ENCODE measurements at places on chromosomes 7 and 10. TPM values are rescaled to one million over a fixed set of nuclear protein-coding genes. Genes with fewer than 3 reads are reported as not detected.

DNA sequence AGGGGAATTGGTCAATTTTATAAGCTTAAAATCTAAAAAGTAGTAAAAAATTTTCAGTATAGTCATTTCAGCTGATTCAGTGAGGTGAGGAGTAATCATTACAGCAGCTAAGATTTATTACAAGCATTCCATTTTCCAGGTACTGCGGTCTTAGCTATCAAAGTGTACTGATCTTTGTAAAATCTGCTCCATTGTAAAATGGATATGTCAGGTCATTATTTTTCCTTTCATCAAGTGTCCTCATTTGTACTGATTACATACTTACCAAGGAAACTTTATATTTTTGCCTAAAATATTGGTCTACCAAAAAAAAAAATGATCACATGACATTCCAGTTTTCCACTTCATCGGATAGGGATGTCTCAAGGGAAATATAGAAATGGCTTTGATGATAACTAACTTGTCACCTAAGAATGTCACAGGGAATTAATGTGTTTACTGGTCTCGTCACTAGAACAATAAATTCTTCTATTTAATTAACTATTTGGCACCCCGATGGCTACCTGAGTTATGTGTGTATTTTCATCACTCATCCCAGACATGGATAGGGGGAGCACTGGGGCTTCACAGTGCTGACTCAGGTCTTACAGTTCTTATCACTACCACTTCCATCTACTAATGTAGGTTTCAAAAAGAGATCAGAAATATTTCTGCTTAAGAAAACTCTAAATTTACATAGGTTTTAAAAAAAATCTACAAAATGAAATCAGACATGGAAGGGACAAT is 948.4 kb downstream of the PCDH15 start:
- no peaks in the 10 kb centered on the region for H3K36me3 ChIP-seq
- no peaks in the 10 kb centered on the region for H3K27me3 ChIP-seq
- DNase-seq: no peak

DNA sequence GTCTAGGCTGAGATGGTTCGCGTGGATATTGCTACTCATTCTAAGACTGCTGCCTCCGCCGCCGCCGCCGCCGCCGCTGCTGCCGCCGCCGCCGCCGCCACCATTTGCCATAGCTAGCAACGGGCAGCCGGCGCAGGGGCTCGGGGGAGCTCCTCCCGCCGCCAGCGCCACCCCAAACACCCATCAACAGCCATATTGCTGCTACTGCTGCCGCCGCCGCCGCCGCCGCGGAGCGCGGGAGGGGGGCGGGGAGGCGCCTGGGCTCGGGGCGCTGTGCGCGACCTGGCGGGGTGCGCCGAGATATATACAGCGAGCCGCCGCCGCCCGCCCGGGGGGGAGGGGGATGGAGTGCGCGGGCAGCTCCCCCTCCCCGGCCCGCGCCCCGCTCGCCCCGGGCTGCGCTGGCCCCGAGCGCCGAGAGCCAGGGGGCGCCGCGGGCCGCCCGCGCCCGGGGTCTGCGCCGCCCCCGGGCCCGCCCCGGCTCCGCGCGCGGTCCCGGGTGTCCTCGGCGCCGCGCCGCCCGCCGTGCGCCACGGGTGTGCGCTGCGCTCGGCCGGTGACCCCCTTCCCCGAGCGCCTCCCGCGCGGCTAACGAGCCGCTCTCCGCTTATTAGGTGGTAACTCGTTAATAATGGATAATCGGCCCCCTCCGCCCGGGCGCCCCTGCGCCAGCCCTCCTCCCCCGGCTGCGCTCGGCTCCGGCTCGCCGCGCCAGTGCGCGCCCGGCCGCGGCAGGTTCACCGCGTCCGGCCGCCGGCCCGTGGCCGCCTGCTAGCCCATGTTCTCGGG is at the start of gene KCNMA1:
Gene KCNMA1, minus strand, starts transcription at position 277 of the 789 bp plus-strand sequence.
- peak; percentile 86 for DNase-seq
- H3K36me3 ChIP-seq: no peaks in the 10 kb centered on the region
- no peak within 1 kb of the TSS for H3K27ac ChIP-seq
- H3K27me3 ChIP-seq: no peaks in the 10 kb centered on the region
- peak within 1 kb of the TSS; percentile 81 for H3K4me3 ChIP-seq

- H3K27ac ChIP-seq: no peak overlapping the region
- no peak for DNase-seq
- H3K4me1 ChIP-seq: no peaks in the 10 kb centered on the region
Observed at GRCh38 chr7:16839646-16840045, 34.8 kb upstream of the AGR2 start.

DRGX gene
- 0.11 TPM for polyA plus RNA-seq

ACTA2 gene
- 130 TPM for polyA plus RNA-seq

DNA sequence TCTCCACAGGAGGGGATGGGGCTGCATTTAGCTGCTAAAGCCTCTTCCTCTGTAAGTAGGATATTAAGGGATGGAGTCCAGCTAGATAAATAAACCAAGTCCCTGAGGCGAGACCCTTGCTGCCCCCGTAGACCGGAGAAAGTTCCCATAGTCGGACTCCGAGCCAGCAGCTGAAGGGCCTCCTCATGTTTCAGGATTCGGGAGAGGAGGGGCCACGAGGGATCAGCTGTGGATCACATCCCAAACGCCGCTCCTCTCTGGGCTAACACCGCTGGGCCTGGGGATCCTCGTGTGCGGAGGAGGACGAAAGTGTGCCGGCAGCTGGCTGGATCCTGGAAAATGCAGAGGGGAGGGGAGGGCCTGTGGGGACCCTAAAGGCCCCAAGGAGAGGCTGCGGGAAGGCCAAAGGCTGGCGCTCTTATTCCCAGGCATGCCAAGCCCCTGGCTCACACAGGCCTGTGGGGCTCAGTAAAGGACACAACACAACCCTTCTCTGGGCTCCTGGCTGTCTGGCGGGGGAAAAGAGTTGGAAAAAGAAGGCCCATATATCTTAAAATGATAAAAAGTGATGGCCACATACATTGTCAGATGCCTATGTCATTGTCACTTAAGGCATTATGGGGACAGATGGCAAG is 82.5 kb upstream of the TMEM72 start:
- H3K36me3 ChIP-seq: no peaks in the 10 kb centered on the region
- no peak for DNase-seq
- H3K27ac ChIP-seq: no peak overlapping the region
- no peaks in the 10 kb centered on the region for H3K27me3 ChIP-seq
- peaks cover 7% of the 10 kb centered on the region for H3K4me1 ChIP-seq

- H3K27me3 ChIP-seq: no peaks in the 10 kb centered on the region
- peak overlapping the region; percentile 74 for H3K27ac ChIP-seq
- no peak for DNase-seq
Observed at GRCh38 chr7:40595129-40595528, 460.3 kb downstream of the SUGCT start.

ANKRD30A gene
- not detected for polyA plus RNA-seq

GRCh38 chr7:33845991-33846509 is 59.3 kb upstream of the BMPER start:
- H3K4me3 ChIP-seq: no peak overlapping the region
- no peak for DNase-seq
- H3K27me3 ChIP-seq: no peaks in the 10 kb centered on the region
- no peaks in the 10 kb centered on the region for H3K36me3 ChIP-seq

GRCh38 chr7:94941844-94942632 is 34.6 kb downstream of the PPP1R9A start:
- H3K27ac ChIP-seq: no peak overlapping the region
- no peaks in the 10 kb centered on the region for H3K27me3 ChIP-seq
- H3K4me3 ChIP-seq: no peak overlapping the region
- H3K4me1 ChIP-seq: no peaks in the 10 kb centered on the region

CPA5 gene
- polyA plus RNA-seq: 1.3 TPM

SLC13A1 gene
- not detected for polyA plus RNA-seq

GRCh38 chr10:16894821-16895220 is 77.6 kb upstream of the RSU1 start:
- no peaks in the 10 kb centered on the region for H3K27me3 ChIP-seq
- H3K36me3 ChIP-seq: no peaks in the 10 kb centered on the region
- H3K27ac ChIP-seq: no peak overlapping the region
- DNase-seq: no peak
- peaks cover 4% of the 10 kb centered on the region for H3K4me1 ChIP-seq

PNLIP gene
- not detected for polyA plus RNA-seq

C10orf53 gene
- polyA plus RNA-seq: not detected

- peaks cover 23% of the 10 kb centered on the region for H3K4me1 ChIP-seq
- no peak overlapping the region for H3K27ac ChIP-seq
- no peak for DNase-seq
- no peak overlapping the region for H3K4me3 ChIP-seq
- H3K36me3 ChIP-seq: no peaks in the 10 kb centered on the region
- H3K27me3 ChIP-seq: no peaks in the 10 kb centered on the region
Observed at GRCh38 chr10:76435157-76435556, 1003.7 kb downstream of the LRMDA start.

SPOCK2 gene
- polyA plus RNA-seq: 0.18 TPM

C10orf67 gene
- 1.1 TPM for polyA plus RNA-seq

MOSPD3 gene
- polyA plus RNA-seq: 30.0 TPM

- H3K27me3 ChIP-seq: no peaks in the 10 kb centered on the region
- H3K4me1 ChIP-seq: no peaks in the 10 kb centered on the region
- H3K36me3 ChIP-seq: no peaks in the 10 kb centered on the region
- no peak overlapping the region for H3K4me3 ChIP-seq
Observed at GRCh38 chr7:70926666-70927065, 205.3 kb upstream of the GALNT17 start.

COBL gene
- not detected for polyA plus RNA-seq

DNA sequence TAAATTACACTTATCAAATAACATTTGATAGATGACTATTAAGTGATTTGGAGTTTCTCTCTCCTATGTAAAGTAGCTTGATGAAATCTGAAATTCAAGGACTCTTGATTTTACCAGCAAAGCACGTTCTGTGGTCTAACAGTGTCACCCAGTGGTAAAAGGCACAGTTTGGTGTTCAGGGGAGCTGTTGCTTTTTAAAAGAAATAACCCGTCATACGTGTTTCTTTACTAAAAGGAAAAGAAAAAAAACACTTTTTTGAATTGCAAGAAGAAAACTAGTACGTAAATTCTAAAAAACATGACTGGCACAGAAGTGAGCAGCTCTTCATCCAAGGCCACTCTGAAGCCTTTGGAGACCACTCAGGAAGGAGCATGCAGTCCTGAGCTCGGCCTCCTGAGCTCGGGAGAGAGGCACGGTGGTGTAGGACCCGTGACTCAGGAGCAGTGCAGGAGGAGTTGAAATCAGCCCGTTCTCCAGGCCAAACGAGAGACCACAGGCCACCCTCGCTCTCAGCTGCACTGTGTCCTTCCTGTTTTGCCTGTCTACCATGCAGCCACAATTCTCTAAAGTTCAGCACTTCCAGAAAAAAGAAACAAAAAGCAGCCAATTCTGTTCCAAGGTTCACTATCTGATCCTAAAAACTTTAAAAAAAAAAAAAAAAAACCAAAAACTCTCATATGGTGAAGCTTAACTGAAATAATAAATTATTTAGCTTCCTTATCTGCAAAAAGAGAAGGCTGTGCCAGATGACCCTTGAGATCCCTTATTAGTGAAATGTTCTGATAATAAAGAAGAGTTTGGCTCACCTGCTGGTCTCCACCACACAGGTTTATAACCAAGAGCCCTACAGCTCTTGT is 212.6 kb upstream of the FRMD4A start:
- H3K4me1 ChIP-seq: no peaks in the 10 kb centered on the region
- H3K36me3 ChIP-seq: no peaks in the 10 kb centered on the region
- H3K27me3 ChIP-seq: no peaks in the 10 kb centered on the region
- no peak for DNase-seq

PARG gene
- 12.1 TPM for polyA plus RNA-seq

DNA sequence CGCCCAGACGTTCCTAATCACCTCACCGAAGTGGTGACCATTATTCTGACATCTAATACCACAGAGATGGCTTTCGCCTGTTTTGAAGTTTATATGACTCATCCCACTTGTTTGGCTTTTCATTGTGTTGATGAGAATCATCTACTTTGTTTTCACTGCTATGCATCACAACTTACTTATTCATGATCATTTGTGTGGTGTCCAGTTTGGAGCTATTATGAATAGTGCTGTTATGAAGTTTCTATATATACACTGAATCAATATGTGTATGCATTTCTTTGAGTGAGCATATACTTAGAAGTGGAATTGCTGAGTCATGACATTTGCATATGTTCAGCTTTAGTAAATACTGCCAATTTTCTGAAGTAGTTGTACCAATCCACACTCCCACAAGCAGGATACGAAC is 38.6 kb upstream of the TNKS2 start:
- H3K27me3 ChIP-seq: no peaks in the 10 kb centered on the region
- no peak for DNase-seq
- H3K27ac ChIP-seq: no peak overlapping the region
- no peaks in the 10 kb centered on the region for H3K36me3 ChIP-seq

DNA sequence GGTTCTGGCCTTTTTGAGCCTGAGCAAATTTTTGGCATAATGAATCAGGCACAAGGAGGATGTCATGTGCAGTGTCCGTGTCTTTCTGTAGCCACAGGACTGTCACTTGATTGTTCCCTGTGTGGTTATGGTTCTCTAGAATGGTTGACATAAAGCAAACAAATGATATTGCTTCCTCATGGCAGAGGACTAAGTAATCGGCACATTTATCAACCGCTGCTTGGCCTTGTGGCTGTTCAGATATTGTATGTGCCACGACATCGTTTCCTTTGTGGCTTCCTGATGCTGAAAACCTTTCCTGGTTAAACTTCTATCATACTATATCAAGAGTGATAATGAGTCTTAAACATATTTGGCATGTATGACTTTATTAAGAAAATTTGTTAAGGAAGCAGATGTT is 598.8 kb downstream of the SUGCT start:
- peaks cover 47% of the 10 kb centered on the region for H3K36me3 ChIP-seq
- peak overlapping the region; percentile 73 for H3K27ac ChIP-seq
- H3K4me3 ChIP-seq: no peak overlapping the region
- H3K27me3 ChIP-seq: no peaks in the 10 kb centered on the region

DNA sequence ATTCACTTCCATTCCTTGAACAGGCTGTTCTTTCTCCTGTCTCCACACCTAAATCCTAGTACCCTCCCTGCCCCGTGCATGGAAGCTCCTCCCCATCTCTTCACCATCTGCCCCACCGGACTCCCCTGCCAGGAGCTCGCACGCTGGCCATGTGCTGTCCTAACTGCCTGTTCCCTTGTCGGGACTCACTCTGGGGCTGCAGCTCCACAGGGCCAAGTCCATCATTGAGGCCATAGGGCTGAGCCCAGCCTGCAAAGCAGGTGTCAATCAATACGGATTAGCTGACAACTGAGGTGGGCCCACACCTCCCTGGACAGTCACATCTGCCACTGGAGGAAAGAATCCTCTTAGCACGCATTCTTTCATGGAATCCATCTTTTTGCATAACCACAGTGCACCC is 41.4 kb upstream of the DMBT1 start:
- no peaks in the 10 kb centered on the region for H3K4me1 ChIP-seq
- H3K27ac ChIP-seq: no peak overlapping the region
- peaks cover 14% of the 10 kb centered on the region for H3K36me3 ChIP-seq

DNA sequence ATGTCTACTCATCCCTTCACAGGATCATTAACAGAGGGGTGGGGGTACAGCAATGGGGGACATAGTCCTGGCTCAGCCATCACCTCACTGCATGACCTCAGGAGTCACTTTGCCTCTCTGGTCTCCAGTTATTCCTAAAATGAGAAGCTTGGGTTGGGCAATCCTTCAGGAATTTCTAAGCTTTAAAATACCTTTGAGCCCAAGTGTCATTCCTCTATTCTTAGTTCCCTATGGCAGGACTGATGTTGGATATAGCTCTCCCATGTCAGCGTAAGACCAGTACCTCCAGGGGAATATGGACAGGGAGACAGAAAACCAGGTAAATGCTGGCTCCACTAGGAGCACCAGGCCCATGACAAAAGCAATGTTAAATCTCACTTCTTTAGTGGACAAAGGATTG is 34.5 kb downstream of the BLNK start:
- no peaks in the 10 kb centered on the region for H3K4me1 ChIP-seq
- H3K27me3 ChIP-seq: peaks cover 4% of the 10 kb centered on the region

- no peak overlapping the region for H3K27ac ChIP-seq
- peaks cover 18% of the 10 kb centered on the region for H3K36me3 ChIP-seq
- H3K4me1 ChIP-seq: no peaks in the 10 kb centered on the region
Observed at GRCh38 chr10:3173171-3173878, 743 bp upstream of the PITRM1 start.

Measured in SK-N-SH (cell line).